Esophagus squamous epithelium (tissue), 5 donors: ENCODE measurements at places on chromosomes 16 and 17.

GRCh38 chr16:69179328-69180010 lies 7.5 kb upstream of the SNTB2 start:
- DNase-seq: no peak

GRCh38 chr17:58415371-58416055 lies 1.8 kb downstream of the RNF43 start:
- no peak for DNase-seq

GRCh38 chr17:68954146-68954896 lies 871 bp downstream of the ABCA8 start:
- no peak for DNase-seq

DNA sequence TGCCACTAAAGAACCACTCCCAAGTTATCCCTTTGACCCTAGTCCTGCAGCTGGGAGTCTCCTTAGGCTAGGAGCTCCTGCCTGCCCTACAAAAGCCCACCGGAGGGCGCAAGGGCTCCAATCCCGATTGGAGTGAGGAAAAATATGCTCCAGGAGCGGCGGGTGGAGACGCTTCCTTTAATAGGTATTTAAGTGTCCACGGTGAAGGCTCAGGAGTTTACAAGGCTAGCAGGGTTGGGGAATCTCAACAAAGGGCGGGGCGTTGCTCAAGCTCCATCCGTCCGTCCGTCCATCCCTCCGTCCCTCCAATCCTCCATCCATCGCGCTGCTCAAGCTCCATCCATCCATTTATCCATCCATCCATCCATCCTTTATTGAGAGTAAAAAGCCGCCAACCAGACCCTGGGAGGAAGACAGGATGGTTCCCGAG lies 556 bp upstream of the SPNS1 start:
- DNase-seq: no peak

GRCh38 chr16:81633147-81633619 lies 145.9 kb upstream of the PLCG2 start:
- no peak for DNase-seq

DNA sequence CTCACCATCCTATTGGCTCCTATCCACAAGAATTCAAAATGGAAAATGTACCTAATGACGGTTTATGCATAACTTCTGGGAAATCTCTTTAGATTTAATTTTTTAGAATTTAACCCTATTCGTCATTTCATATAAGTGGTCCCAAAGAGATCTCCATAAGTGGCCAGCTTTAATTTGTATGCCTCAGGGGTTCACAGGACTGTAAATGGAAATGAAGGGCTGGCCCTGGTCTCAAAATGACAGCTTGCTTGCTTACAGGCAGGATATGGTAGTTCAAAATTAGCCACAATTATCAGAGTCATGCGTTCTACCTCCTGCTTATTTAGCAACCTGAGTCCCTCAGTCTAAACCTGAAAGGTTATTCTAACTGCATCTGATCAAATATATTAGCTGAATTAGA lies 6.6 kb upstream of the NACA2 start:
- no peak for DNase-seq

GRCh38 chr16:84514295-84514873 lies 9.9 kb upstream of the MEAK7 start:
- DNase-seq: no peak

DNA sequence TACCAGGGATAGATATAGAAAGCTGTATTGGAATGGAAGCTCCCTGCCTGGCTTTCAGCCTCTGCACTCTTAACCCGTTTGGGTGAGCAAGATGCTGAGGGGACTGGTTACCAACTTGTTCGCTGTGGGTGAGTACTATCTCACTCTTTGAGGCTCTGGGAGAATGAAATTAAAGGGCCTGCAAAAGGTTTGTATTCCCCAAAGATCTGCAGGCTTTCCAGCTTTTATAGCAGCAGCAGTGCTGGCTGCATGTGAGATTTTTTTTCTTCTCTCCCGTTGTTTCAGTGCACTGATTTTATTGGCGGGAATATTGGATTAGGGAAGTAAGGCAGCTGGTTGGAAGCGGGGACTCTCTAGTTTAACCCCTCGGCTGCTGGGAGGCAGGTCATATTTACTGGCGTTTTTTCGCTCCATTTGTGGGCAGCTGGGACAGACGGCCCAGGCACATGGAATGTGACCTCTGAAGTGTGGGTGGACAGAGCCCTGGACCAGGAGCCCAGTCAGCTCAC lies 30.9 kb downstream of the C17orf75 start:
- no peak for DNase-seq

DNA sequence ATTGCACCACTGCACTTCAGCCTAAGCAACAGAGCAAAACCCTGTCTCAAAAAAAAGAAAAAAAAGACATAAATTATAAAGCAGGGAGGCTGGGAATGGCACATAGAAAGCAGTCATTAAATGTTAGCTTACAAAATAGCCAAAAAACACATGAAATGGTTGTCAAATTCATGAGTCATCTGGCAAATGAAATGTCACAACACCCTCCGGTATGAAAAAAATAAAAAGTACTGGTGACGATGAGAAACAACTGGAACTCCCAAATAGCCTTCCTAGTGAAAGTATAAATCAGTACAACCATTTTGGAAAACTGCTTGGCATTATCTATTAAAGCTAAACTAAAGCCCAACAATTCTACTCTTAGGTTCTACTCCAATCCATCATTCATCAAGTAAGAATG lies 3.5 kb upstream of the KATNB1 start:
- DNase-seq: no peak

GRCh38 chr16:88698646-88699045 lies 7.6 kb downstream of the RNF166 start:
- DNase-seq: no peak

GRCh38 chr17:21287703-21288449 lies 3.4 kb downstream of the MAP2K3 start:
- DNase-seq: peak; percentile 82

GRCh38 chr16:399340-400019 lies 2.2 kb upstream of the DECR2 start:
- no peak for DNase-seq

DNA sequence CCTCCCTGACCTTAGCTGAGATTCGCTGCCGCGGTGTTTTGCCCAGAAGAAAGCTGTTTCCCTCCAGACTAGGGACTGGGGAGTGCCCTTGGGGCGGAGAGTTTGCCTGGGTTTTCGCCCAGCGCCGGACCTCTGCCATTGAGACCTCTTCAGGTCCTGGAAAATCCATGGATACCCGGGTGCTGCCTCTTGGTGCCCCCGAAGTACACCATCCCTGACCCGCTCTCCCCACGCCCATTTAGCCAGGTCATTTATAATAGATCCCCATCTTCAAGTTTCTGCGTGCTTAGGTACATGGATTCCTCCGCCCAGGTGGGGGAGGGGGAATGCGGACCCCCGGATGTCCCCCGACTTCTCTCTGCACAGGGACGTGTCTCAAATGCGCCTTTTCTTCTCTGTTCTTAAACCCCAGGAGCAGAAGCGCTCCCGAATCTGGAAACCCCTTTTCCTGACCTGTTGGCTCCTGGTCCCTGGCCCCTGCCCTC lies 15.0 kb upstream of the CBX8 start:
- no peak for DNase-seq

GRCh38 chr17:66268247-66268927 lies 34.0 kb upstream of the PRKCA start:
- no peak for DNase-seq

GRCh38 chr16:73414638-73415037 lies 366.7 kb upstream of the ZFHX3 start:
- DNase-seq: no peak

- no peak for DNase-seq
These were observed 2.5 kb upstream of the PYY start for GRCh38 chr17:43956222-43956621.

DNA sequence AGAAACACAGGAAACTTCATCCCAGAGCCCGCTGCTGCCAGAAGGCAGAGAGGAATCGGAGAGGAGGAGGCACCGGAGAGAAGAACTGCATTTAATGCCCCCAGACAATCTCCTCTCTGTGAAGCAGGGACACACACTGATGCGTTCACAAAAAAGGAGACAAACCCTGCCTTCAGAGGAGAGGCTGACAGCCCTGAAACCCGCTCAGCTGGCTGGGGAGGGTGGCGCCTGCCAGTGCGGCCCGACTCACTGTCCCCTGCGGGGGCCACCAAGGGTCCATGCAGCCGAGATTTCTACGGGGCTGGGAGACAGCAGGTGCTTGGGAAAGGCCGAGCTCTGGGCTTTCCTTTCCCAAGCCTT lies 21.9 kb upstream of the CACNG1 start:
- DNase-seq: no peak

GRCh38 chr17:51666971-51667705 lies 406.8 kb downstream of the UTP18 start:
- DNase-seq: no peak

- DNase-seq: no peak
These were observed 55.5 kb downstream of the HS3ST4 start for GRCh38 chr16:25747160-25747758.

DNA sequence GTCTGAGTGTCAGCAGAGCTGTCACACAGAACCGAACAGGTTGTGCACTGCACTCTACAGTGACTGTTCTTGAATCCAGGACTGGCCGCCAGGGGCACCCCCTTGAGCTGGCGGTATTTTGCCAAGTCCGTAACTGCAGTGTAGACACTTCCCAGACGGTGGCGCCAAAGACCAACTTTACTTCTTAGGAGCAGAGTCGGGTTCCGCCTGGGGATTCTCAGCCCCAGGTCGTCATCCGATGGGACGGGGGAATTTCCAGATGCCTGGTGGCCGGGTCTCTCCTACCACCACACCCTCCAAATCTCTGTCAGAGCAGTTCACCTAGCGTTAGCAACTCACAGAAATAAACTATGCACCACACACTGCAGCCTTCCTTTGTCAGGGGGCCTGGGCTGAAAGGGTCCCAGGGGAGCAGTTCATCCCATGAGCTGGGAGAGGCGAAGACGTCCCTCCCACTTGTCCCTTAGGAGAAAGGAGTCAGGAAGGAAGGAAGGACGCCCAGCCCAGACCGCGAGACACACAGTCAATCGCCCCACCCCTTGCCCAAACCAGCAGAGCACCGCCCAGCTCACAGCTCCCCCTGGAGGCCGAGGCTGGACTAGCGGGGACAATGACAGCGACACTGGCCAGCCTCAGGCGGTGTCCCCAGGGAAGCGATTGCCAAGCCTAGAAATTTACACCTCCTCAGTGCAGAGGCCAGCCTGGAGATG lies 7.4 kb upstream of the RIPOR1 start:
- DNase-seq: peak; percentile 76

DNA sequence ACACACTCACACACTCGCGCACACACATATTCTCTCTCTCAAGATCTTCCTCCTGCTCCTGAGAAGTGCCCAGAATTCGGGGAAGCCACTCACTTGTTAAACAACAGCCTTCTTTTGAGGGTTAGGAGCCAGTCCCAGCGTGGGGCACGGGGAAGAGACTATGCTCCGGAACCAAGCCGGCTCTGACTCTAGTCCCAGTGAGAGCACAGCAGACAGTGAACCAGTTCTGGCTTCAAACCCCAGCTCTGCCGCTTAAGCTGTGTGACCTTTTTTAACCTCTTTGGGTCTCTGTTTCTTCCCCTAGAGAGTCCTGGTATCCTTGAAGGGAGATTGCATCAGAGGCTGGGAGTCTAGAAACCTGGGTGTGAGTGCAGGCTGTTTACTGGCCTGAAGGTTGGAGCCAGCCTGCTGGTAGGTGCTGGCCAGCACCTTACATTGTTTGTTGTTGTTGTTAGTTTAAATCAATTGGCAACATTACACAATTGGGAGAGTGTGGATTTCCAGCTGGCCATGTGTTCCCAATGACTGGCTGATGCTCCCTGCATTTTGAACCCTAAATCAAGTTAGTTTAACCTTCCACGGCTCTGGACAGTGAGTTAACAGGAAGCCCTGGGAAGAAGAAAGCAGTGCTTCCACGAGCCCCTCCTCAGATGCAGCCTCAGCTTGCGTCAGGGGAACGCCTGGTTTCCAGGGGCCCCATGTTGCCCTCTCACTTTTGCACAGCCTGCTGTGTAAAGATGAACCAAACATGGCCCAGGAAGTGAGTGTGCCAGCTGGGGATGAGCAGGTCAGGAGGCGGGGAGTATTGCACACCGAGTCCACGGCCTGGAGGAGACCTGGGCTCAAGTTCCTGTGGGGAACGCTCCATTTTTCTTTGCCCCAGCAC lies 71.5 kb downstream of the GAS7 start:
- no peak for DNase-seq

DNA sequence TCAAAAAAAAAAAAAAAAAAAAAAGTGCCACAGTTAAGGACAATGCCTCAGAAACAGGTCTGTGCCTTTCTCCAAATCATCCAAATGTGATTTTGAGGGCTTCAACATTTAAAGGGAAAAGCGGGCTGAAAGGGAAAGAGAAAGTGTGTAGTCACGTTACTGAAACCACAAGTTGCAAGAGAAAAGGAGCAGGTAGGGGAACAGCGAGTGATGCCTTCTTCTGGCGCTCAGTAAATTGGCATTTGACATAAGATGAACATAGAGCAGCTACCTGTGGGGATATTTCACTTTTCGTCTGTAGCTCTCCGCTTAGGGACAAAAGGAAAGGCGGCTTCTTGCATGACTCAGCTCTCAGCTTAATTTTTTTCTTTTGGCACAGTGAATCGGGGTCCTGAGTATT lies 11.1 kb downstream of the CMTM2 start:
- no peak for DNase-seq

GRCh38 chr16:88815901-88816589 lies 4.3 kb upstream of the APRT start:
- no peak for DNase-seq

GRCh38 chr17:19407601-19408345 lies 3.3 kb upstream of the RNF112 start:
- DNase-seq: no peak

DNA sequence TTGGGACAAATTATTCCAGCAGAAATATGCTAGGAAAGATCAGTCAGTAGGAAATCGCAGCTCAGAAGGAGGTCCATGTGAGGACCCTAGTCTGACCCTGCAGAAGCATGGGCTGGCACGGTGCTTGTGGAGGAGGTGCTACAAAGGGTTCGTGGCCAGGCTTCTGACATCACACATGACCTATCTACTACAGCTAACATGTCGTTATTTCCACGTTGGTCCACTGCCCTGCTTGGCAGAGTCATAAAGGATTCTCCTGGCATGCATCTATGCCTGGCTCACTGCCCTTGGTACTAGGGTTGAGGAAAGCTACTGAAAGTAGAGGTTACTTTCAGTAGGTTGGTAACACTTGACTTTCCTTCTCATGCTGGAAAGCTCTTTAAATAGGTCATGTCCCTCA lies 118.1 kb upstream of the SHISA6 start:
- no peak for DNase-seq

DNA sequence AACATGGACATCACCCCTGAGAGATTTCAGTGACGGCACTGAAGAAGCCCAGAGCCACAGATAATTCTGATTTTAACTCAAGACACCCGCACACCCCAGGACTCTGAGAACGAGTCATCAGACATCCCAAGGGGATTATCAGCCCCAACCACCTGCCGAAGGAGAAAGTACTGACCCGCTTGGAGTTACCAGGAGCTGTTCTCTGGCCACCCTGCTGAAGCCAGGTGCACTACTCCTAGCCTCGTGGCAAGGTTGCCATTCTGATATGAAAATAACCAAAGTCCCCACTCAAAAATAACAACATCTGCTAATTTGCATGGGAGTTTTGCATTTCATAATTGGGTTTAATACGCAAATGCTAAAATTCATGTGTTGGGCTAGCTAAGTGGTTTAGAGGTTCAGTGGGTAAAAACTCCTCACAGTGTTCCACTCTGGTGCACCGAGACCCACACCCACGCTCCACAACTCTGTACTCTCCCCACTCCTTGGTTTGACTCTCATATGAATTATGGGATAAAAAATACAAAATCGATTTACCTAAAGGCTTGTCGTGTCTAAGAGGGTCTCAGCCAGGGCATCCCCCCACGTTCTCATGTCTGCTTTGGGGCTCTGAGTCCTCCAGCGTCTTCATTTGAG lies 143.0 kb upstream of the NOL11 start:
- DNase-seq: no peak
